ENCODE measurements at places on chromosomes 6 and 20. TPM values are rescaled to one million over a fixed set of nuclear protein-coding genes. Genes with fewer than 3 reads are reported as not detected.

- no peaks in the 10 kb centered on the region for H3K27me3 ChIP-seq
- H3K4me3 ChIP-seq = no peak overlapping the region
- H3K4me1 ChIP-seq = no peaks in the 10 kb centered on the region
- DNase-seq = no peak
- no peak overlapping the region for H3K27ac ChIP-seq
Measured at GRCh38 chr6:157879034-157879872, 56.2 kb downstream of the SNX9 start.

The WFDC2 gene
- polyA plus RNA-seq = 1.8 TPM

The TRIM31 gene
- 41.6 TPM for polyA plus RNA-seq

DNA sequence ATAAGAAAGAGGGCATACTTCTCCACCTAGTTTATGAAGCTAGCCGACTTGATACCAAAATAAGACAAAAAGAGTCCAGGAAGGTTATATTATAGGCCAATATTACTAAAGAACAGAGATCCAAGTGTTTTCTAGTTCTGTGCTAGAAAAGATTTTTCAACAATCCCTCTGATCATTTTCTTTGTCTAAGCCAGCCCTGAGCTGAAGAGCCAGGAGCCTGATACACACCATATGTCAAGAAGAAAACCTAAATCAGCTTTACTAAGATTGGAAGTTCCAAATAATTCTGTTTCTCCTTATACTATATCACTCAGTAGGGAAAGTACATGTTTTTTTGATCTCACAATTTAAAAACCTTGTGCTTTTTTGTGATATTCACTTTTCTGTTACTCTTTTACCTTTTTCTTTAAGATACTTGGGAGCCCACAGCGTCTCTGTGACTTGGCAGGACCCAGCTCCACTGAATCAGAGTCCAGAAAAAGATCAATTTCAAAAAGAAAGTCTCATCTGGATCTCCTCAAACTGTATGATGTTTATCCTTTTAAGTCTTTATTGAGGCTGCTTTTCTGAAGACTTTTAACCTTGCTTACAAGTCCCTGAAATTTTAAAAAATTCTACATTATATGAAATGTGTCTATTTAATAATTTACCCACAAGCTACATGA is 43.0 kb upstream of the PBOV1 start:
- no peak for DNase-seq
- no peaks in the 10 kb centered on the region for H3K27me3 ChIP-seq
- no peak overlapping the region for H3K27ac ChIP-seq
- no peak overlapping the region for H3K4me3 ChIP-seq

- no peaks in the 10 kb centered on the region for H3K27me3 ChIP-seq
- no peaks in the 10 kb centered on the region for H3K4me1 ChIP-seq
- no peak overlapping the region for H3K4me3 ChIP-seq
Measured at GRCh38 chr20:22921595-22922421, 113.3 kb upstream of the SSTR4 start.

- DNase-seq = no peak
- no peak overlapping the region for H3K27ac ChIP-seq
- peaks cover 34% of the 10 kb centered on the region for H3K4me1 ChIP-seq
Measured at GRCh38 chr20:49766979-49767521, 45.6 kb upstream of the SLC9A8 start.

- H3K27me3 ChIP-seq = no peaks in the 10 kb centered on the region
- DNase-seq = no peak
- H3K4me1 ChIP-seq = no peaks in the 10 kb centered on the region
- H3K27ac ChIP-seq = no peak overlapping the region
Measured at GRCh38 chr6:113363048-113363798, 493.9 kb upstream of the MARCKS start.

- H3K4me1 ChIP-seq = no peaks in the 10 kb centered on the region
- no peaks in the 10 kb centered on the region for H3K36me3 ChIP-seq
- H3K4me3 ChIP-seq = no peak overlapping the region
- no peak overlapping the region for H3K27ac ChIP-seq
- H3K27me3 ChIP-seq = no peaks in the 10 kb centered on the region
Measured at GRCh38 chr6:109182578-109182977, 87.3 kb downstream of the CEP57L1 start.

GRCh38 chr6:39357998-39358686 is 35.6 kb upstream of the KCNK16 start:
- H3K4me1 ChIP-seq = no peaks in the 10 kb centered on the region
- H3K4me3 ChIP-seq = no peak overlapping the region
- peak; percentile 27 for DNase-seq
- no peaks in the 10 kb centered on the region for H3K27me3 ChIP-seq
- no peaks in the 10 kb centered on the region for H3K36me3 ChIP-seq
- H3K27ac ChIP-seq = no peak overlapping the region

GRCh38 chr6:85628353-85628752 is 14.3 kb downstream of the SYNCRIP start:
- H3K4me3 ChIP-seq = no peak overlapping the region
- no peak for DNase-seq
- H3K4me1 ChIP-seq = no peaks in the 10 kb centered on the region
- no peaks in the 10 kb centered on the region for H3K27me3 ChIP-seq

DNA sequence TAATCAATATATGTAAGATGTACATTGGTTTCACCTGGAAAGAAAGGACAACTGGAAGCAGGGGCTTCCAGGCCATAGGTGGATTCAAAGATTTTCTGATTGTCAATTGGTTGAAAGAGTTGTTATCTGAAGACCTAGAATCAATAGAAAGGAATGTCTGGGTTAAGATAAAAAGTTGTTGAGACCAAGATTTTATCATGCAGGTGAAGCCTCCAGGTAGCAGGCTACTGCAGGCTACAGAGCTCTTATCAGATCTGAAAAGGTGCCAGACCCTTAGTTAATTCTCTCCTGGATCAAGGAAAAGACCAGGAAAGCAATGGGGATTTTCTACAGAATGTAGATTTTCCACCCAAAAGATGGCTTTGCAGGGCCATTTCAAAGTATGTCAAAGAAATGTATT is 487.2 kb downstream of the BTBD3 start:
- H3K36me3 ChIP-seq = no peaks in the 10 kb centered on the region
- DNase-seq = no peak
- no peak overlapping the region for H3K27ac ChIP-seq
- no peaks in the 10 kb centered on the region for H3K27me3 ChIP-seq
- H3K4me1 ChIP-seq = no peaks in the 10 kb centered on the region
- H3K4me3 ChIP-seq = no peak overlapping the region

DNA sequence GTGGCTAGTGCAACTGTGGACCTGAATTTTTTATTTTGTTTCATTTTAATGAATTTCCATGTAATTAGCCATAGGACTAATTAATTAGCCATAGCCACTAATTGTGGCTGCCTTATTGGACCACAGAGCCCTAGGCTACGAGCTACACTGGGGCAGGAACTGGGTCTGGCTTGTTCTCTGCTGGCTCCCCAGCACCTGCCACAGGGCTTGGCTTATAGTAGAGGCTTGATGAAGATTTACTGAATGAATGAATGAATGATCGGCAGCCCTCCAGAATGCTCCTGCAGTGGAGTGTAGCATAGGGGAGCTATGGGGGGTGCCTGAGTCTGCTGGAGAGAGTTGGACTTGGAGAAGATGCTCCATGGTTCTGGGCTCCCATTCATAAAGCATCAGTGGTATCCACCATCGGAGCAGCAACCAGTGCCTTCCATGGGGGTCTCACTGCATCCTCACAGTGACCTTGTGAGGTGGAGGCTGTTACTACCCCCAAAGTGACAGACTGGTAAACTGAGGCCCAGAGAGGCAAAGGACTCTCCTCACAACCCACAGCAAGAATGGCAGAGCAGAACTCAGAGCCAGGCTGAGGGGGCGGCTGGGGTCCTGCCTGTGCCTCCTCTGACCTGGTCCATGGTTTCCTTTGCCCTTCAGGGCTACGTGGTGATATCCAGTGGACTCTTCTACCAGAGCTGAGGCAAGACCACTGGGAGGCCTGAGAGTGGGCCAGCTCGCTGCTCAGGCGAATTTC is 8.6 kb upstream of the BPIFB6 start:
- no peaks in the 10 kb centered on the region for H3K36me3 ChIP-seq
- no peak overlapping the region for H3K4me3 ChIP-seq
- no peaks in the 10 kb centered on the region for H3K4me1 ChIP-seq
- H3K27ac ChIP-seq = no peak overlapping the region
- DNase-seq = no peak

DNA sequence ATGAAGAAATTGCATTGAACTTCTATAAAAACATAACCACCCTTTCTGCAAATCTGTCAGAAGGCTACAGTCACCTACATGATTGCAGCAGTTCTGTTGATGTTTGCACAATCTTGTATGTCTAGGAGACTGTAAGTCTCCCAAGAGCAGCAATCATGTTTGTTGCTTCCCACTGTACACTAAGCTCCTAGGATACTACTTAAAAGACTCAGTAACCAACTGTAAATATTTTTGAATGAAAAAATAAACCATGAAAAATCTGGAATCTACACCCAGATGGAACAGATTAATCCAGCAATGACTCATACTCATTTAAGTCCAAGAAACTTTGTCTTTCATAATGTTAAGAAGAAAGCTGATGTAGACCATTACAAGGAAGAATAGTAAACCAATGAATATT is 168.5 kb upstream of the ATXN1 start:
- DNase-seq = no peak
- no peaks in the 10 kb centered on the region for H3K36me3 ChIP-seq
- no peaks in the 10 kb centered on the region for H3K4me1 ChIP-seq
- H3K4me3 ChIP-seq = no peak overlapping the region
- no peaks in the 10 kb centered on the region for H3K27me3 ChIP-seq
- no peak overlapping the region for H3K27ac ChIP-seq

DNA sequence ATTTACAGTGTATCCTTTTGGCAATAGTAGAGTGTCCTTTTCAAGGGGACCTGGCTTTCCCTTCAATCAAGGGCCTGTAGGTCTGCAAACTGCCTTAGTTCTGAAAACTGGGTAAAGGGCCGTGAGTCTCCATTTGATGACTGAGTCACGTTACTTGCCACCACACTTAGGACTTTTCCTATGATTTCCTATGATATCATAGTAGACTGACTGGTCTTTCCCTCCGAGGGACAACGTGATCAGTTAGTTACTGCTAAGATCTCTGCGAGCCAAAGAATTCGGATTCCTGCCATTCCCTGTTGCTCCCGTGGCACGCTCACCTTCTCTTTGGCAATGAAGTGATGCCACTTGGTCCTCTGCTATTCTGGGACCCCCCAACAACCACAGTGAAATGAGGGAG is 8.4 kb downstream of the ZNF831 start:
- DNase-seq = no peak
- no peaks in the 10 kb centered on the region for H3K27me3 ChIP-seq
- no peak overlapping the region for H3K4me3 ChIP-seq

The WFDC10A gene
- not detected for polyA plus RNA-seq

The FAM209B gene
- 1.9 TPM for polyA plus RNA-seq

GRCh38 chr6:155274106-155274505 is 10.3 kb downstream of the CLDN20 start:
- H3K36me3 ChIP-seq = peaks cover 3% of the 10 kb centered on the region
- DNase-seq = no peak
- no peaks in the 10 kb centered on the region for H3K4me1 ChIP-seq
- H3K27ac ChIP-seq = no peak overlapping the region

The MUC22 gene
- not detected for polyA plus RNA-seq

The AFDN gene
- polyA plus RNA-seq = 46.0 TPM

The RPL7L1 gene
- 61.1 TPM for polyA plus RNA-seq

GRCh38 chr20:8856668-8857067 is 212.2 kb upstream of the PLCB4 start:
- DNase-seq = no peak
- H3K4me1 ChIP-seq = peaks cover 5% of the 10 kb centered on the region
- no peak overlapping the region for H3K27ac ChIP-seq
- H3K27me3 ChIP-seq = no peaks in the 10 kb centered on the region
- no peak overlapping the region for H3K4me3 ChIP-seq

The EPPIN gene
- not detected for polyA plus RNA-seq

The BCAS1 gene
- 52.9 TPM for polyA plus RNA-seq

- H3K27ac ChIP-seq = no peak overlapping the region
- H3K27me3 ChIP-seq = peaks cover 63% of the 10 kb centered on the region
- DNase-seq = peak; percentile 55
- H3K4me1 ChIP-seq = peaks cover 5% of the 10 kb centered on the region
Measured at GRCh38 chr6:34154668-34155447, 9.0 kb upstream of the GRM4 start.

The PI16 gene
- polyA plus RNA-seq = 2.3 TPM

The FOXC1 gene
- 0.27 TPM for polyA plus RNA-seq

The RAET1G gene
- 0.15 TPM for polyA plus RNA-seq

DNA sequence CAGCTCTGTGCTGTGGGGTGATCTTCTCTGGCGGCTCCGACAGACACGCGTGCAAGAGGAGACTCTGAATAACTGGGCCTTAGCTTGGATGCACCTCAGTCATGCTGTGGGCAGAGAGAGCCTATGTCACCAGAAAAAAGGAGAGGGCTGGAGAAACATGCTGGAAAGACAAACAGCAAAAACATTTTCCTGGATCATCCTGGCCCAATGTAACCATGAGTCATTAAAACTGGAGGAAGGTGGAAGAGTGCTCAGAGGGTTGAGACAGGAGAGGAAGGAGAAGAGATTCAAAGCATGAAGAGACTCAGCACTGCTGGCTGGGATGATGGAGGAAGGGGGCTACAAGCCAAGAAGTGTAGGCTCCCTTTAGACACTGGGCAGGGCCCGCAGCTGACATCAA is 292.0 kb downstream of the CDH26 start:
- no peak for DNase-seq
- no peak overlapping the region for H3K27ac ChIP-seq
- no peaks in the 10 kb centered on the region for H3K27me3 ChIP-seq

DNA sequence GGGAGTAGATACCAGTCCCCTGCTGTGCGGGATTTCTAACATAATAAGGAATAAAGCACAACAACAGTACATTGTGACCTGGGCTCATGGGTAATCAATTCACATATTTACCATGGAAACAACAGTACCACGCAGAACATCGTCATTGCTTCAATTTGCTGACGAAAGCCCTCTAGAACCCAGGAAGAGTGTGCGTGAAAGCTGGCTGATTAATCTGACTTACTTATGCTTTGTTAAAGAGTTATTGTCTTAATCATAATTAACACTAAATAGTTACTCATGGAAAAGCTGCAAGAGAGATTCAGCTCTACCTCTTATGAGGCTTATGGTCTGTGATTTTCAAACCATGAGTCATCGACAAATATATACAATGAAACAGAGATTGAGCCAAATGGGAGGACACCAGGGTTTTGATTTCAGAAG is 644.3 kb upstream of the AGPAT4 start:
- H3K27ac ChIP-seq = no peak overlapping the region
- H3K4me1 ChIP-seq = no peaks in the 10 kb centered on the region

- H3K4me3 ChIP-seq = no peak overlapping the region
- no peak for DNase-seq
- H3K36me3 ChIP-seq = no peaks in the 10 kb centered on the region
- no peak overlapping the region for H3K27ac ChIP-seq
- no peaks in the 10 kb centered on the region for H3K27me3 ChIP-seq
Measured at GRCh38 chr6:130781557-130781956, 45.6 kb upstream of the SMLR1 start.

DNA sequence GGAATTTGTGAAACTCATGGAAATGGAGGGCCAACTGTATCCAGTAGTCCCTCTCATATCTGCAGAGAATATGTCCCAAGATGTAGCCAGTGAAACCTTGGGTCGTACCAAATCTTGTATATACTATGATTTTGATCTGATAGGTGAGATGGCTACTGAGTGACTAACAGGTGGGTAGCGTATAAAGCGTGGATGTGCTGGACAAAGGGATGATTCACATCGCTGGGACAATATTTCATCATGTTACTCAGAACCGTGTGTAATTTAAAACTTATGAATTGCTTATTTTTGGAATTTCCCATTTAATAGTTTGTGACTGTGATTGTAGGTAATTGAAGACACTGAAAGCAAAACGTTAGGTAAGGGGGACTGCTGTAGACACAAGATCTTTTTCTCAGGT is 144.1 kb downstream of the SMAP1 start:
- H3K27ac ChIP-seq = no peak overlapping the region
- DNase-seq = no peak
- no peak overlapping the region for H3K4me3 ChIP-seq

The PHACTR1 gene
- 3.8 TPM for polyA plus RNA-seq

The PNPLA1 gene
- 2.7 TPM for polyA plus RNA-seq

Data from small intestine (tissue), 16 donors.